ENCODE measurements at places on chromosomes 16 and 17. TPM values are rescaled to one million over a fixed set of nuclear protein-coding genes. Genes with fewer than 3 reads are reported as not detected.
A peak's percentile ranks its signal among the peaks of the same experiment; 100 is the strongest.

Gene RSPRY1
- 35.2 TPM for total RNA-seq

DNA sequence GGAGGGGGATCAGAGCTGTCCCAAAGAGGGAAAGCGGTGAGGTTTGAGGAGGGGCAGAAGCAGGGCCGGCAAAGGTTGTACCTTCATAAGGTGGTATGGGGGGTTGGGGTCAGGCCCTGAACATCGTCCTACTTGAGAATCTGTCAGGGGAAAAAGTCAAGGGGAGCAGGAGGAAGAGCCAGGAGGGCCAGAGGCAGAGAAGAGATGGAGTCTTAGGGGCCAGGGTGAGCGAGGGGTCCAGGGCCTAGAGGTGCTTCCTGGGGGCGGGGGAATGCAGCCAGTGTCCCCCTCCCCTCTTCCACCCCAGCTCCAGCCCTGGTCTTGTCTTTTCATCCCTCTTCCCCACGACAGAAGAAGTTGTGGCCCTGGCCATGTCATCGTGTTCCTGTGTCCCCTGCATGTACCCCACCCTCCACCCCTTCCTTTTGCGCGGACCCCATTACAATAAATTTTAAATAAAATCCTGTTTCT lies 1.3 kb upstream of the PRRT2 start:
- peaks cover 34% of the 10 kb centered on the region for H3K4me1 ChIP-seq
- no peak overlapping the region for H3K4me3 ChIP-seq
- peak overlapping the region; percentile 62 for H3K27ac ChIP-seq

Gene SMTNL2
- 0.67 TPM for total RNA-seq

GRCh38 chr16:12688951-12689850 lies 114.5 kb downstream of the CPPED1 start:
- H3K4me1 ChIP-seq, result no peaks in the 10 kb centered on the region
- no peaks in the 10 kb centered on the region for H3K36me3 ChIP-seq
- no peak overlapping the region for H3K27ac ChIP-seq
- no peaks in the 10 kb centered on the region for H3K27me3 ChIP-seq

- DNase-seq, result no peak
- no peak overlapping the region for H3K4me3 ChIP-seq
- H3K27ac ChIP-seq, result no peak overlapping the region
- no peaks in the 10 kb centered on the region for H3K4me1 ChIP-seq
- no peaks in the 10 kb centered on the region for H3K27me3 ChIP-seq
- no peaks in the 10 kb centered on the region for H3K36me3 ChIP-seq
These were observed 21.9 kb downstream of the PLEKHG4 start for GRCh38 chr16:67301080-67301782.

Gene KRT40
- not detected for total RNA-seq

DNA sequence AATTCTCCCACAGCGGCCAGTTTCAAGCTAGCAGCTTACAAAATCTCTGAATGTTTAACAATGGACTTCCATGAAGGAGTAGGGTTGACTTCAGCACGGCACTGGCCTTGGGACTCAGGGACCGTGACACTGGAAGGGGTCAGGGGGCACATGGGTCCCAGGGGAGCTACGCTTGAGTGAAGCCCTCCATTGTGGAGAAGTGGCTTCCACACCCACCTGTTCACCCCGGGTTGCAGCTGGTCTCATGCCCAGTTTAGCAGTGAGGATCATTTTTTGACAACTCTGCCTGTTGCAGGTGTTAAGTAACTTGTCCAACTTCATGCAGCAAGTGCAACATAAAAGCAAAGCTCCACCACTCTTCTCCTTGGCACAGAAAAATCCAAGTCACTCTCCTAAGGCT lies 510.2 kb downstream of the CDH13 start:
- H3K27me3 ChIP-seq, result no peaks in the 10 kb centered on the region
- H3K4me3 ChIP-seq, result no peak overlapping the region
- DNase-seq, result no peak

DNA sequence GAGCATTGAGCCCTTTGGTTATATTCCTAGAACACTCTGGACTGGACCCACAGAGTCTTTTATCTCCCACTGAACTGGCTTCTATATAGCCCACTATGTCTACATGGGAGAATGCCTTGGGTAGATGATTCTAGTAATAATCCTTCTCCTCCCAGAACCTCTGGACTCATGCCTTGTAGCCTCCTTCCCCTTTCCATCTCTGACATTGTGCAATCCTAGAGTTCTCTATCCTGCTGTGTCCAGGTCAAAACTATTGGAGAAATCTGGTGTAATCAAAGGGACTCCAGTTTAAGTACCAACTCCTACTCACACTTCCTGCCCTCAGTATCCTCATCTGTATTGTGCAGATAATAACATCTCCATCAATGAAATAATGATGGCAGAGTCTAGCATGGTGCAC lies 9.1 kb downstream of the RCVRN start:
- no peak for DNase-seq
- no peak overlapping the region for H3K27ac ChIP-seq
- no peaks in the 10 kb centered on the region for H3K4me1 ChIP-seq
- no peak overlapping the region for H3K4me3 ChIP-seq

- H3K4me3 ChIP-seq, result no peak overlapping the region
- no peaks in the 10 kb centered on the region for H3K4me1 ChIP-seq
- H3K27ac ChIP-seq, result peak overlapping the region; percentile 89
- no peaks in the 10 kb centered on the region for H3K36me3 ChIP-seq
These were observed 26.3 kb downstream of the NFE2L1 start for GRCh38 chr17:48074322-48075081.

Gene CHP2
- total RNA-seq, result not detected

- no peaks in the 10 kb centered on the region for H3K27me3 ChIP-seq
- no peaks in the 10 kb centered on the region for H3K36me3 ChIP-seq
- no peak for DNase-seq
These were observed 83.9 kb downstream of the YPEL2 start for GRCh38 chr17:59415397-59415796.

Gene KRT36
- total RNA-seq, result not detected

GRCh38 chr17:9905902-9906301 lies 831 bp upstream of the RCVRN start:
- DNase-seq, result no peak
- no peak overlapping the region for H3K4me3 ChIP-seq
- H3K27ac ChIP-seq, result no peak overlapping the region
- H3K27me3 ChIP-seq, result no peaks in the 10 kb centered on the region
- no peaks in the 10 kb centered on the region for H3K4me1 ChIP-seq

DNA sequence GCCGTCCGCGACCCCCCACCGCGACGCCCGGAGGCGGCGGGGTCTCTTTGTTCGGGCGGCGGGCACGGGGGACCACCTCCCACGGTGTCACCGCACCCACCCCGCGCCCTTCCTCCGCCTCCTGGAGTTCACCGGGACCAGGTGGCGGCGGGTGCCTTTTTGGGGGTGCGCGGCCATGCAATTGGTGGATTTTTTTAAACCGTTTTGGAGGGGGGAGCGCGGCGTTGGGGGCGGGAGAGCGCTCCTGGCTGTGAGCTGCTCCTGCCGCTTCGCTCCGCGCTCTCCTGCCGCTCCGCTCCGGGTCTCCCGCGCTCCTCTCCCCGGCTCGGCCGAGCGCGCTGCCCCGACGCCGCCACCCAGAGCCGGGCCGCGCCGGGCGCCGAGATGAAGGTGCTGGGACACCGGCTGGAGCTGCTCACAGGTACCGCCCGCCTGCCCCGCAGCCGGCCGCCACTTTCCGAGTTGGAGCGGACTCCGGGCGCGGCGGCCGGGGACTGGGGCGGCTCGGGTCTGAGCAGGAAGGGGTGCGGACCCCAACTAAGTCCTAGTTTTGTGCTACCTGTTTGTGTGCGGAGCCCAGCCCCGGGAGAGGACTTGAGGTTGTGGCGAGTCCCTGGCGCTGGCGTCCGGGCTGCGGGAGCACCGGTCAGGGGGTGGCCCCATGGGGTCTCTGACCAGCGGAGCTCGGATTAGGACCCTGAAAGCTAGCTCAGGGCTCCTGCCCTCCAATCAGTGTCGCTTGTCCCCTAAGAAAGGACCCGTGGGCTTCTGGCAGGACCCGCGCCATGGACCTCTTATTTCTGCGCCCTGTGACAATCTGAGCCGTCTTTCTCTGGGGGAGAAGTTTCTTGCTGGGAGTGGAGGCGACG lies 35.7 kb upstream of the NDRG4 start:
- peaks cover 22% of the 10 kb centered on the region for H3K4me1 ChIP-seq
- H3K4me3 ChIP-seq, result peak overlapping the region; percentile 80
- H3K27me3 ChIP-seq, result peaks cover 2% of the 10 kb centered on the region
- DNase-seq, result peak; percentile 55
- no peaks in the 10 kb centered on the region for H3K36me3 ChIP-seq

DNA sequence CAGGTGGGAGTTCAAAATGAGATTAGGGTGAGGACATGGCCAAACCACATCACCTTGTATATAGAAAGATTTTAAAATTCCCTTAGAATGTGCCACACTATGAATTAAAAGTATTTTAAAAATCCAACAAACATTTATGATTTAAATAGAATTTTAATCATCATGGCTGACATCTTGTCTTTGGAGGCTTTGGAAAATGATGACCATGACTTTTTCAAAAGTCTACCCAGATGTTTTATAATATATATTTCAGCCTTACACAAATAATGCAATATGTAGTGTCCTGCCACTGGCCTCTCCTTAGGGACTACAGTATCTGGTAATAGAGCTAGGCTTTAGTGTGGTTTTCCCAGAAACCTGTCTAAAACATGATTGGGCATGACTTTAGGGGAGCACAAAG lies 1353.4 kb upstream of the GOT2 start:
- no peak for DNase-seq
- no peaks in the 10 kb centered on the region for H3K36me3 ChIP-seq
- H3K4me3 ChIP-seq, result no peak overlapping the region

Gene CCL4L2
- total RNA-seq, result 0.95 TPM

DNA sequence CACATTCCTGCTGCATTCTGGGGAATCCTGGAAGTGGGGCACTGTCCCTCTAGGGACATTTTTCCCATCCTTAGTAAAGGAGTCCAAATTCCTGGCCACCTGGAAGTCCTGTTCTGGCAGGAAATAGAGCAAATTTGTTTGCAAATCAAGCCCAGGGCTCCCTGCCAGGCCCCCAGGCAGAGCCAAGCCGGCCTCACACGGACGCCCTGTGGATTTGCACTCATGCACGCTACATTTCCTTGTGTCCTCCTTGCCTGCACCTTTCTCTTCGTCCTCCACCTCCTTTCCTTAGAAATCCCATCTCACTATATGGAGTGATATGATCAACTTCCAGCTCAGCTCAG lies 7.0 kb upstream of the CALB2 start:
- H3K27me3 ChIP-seq, result no peaks in the 10 kb centered on the region
- no peak overlapping the region for H3K27ac ChIP-seq
- no peaks in the 10 kb centered on the region for H3K4me1 ChIP-seq
- H3K36me3 ChIP-seq, result no peaks in the 10 kb centered on the region
- H3K4me3 ChIP-seq, result no peak overlapping the region
- DNase-seq, result no peak

GRCh38 chr16:80105160-80105559 lies 435.6 kb upstream of the DYNLRB2 start:
- no peak overlapping the region for H3K27ac ChIP-seq
- no peak overlapping the region for H3K4me3 ChIP-seq
- H3K36me3 ChIP-seq, result no peaks in the 10 kb centered on the region
- H3K4me1 ChIP-seq, result no peaks in the 10 kb centered on the region

Gene MYH8
- not detected for total RNA-seq

Gene PDILT
- total RNA-seq, result not detected

Gene HCRT
- total RNA-seq, result not detected

Gene OTOA
- 0.18 TPM for total RNA-seq

GRCh38 chr17:41863074-41863848 lies 2.0 kb downstream of the KLHL11 start:
- H3K4me3 ChIP-seq, result peak overlapping the region; percentile 76
- peaks cover 38% of the 10 kb centered on the region for H3K4me1 ChIP-seq
- H3K36me3 ChIP-seq, result peaks cover 11% of the 10 kb centered on the region
- H3K27me3 ChIP-seq, result no peaks in the 10 kb centered on the region
- no peak overlapping the region for H3K27ac ChIP-seq
- no peak for DNase-seq

DNA sequence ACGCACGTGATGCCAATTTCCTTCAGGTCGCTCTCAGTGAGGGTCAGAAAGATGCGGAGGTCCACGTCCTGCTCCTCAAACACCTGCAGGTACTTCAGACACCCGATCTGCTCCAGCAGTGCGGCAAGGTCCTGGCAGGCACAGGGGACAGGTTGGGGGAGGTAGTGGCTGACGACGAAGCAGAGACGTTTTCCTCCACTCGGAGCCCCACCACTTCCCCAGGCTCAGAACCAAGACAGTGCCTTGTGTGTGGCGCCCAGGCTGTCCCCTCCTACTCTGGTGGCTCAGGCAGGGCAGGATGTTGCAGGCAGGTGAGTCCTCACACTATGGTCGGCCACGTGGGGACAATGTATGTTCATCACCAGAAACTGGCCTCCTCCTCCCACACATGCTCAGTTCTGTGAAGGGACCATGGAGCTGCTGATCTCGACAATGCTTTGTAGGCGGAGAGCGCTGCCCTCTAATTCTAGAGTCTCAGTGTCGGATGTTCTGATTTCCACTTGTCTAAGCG lies 5.7 kb downstream of the NUDT16L1 start:
- H3K36me3 ChIP-seq, result peaks cover 88% of the 10 kb centered on the region
- H3K4me1 ChIP-seq, result peaks cover 31% of the 10 kb centered on the region
- no peak for DNase-seq

Gene KRTAP1-5
- total RNA-seq, result not detected

GRCh38 chr17:9123594-9124553 lies 102.6 kb downstream of the NTN1 start:
- H3K27ac ChIP-seq, result no peak overlapping the region
- no peaks in the 10 kb centered on the region for H3K27me3 ChIP-seq
- no peak for DNase-seq
- H3K4me3 ChIP-seq, result no peak overlapping the region
- H3K4me1 ChIP-seq, result no peaks in the 10 kb centered on the region

Gene TEDC2
- total RNA-seq, result 8.2 TPM

DNA sequence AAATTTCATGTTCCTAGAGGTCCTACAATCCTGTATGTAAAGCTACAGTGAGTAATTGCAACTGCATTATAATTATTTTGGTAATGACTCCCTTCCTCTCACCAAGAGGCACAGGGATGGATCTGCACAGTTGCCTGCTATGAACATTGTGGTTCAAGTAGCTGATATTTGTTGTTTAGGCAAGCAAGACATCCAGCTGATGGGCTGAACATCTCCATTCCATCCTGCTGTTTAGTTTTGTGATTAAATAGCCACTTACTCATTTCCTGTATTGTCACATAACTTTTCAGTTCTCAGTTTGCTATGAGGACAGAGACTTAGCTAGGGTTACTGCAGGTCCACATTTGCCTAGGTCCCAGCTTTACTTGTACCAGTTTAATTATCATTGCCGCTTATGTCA lies 181.2 kb upstream of the TBX2 start:
- no peak for DNase-seq
- no peak overlapping the region for H3K27ac ChIP-seq
- no peaks in the 10 kb centered on the region for H3K4me1 ChIP-seq
- H3K4me3 ChIP-seq, result no peak overlapping the region
- no peaks in the 10 kb centered on the region for H3K36me3 ChIP-seq
- H3K27me3 ChIP-seq, result no peaks in the 10 kb centered on the region

GRCh38 chr17:77437017-77437416 lies 296.2 kb downstream of the SEC14L1 start:
- no peak overlapping the region for H3K27ac ChIP-seq
- H3K4me1 ChIP-seq, result peaks cover 65% of the 10 kb centered on the region
- no peak for DNase-seq
- H3K4me3 ChIP-seq, result no peak overlapping the region

Gene KRTAP4-5
- total RNA-seq, result not detected

Gene ZNF19
- 6.8 TPM for total RNA-seq

Gene UTS2R
- not detected for total RNA-seq

Gene PIMREG
- 2.4 TPM for total RNA-seq

- H3K27me3 ChIP-seq, result no peaks in the 10 kb centered on the region
- H3K4me3 ChIP-seq, result no peak overlapping the region
- no peaks in the 10 kb centered on the region for H3K36me3 ChIP-seq
- no peaks in the 10 kb centered on the region for H3K4me1 ChIP-seq
These were observed 127.7 kb downstream of the GAS7 start for GRCh38 chr17:10070690-10071089.

- peak; percentile 37 for DNase-seq
- H3K4me1 ChIP-seq, result peaks cover 17% of the 10 kb centered on the region
- H3K36me3 ChIP-seq, result peaks cover 11% of the 10 kb centered on the region
- H3K27ac ChIP-seq, result peak within 1 kb of the TSS; percentile 64
- peak within 1 kb of the TSS; percentile 89 for H3K4me3 ChIP-seq
These were observed at the start of gene RPUSD1 for GRCh38 chr16:787978-788398. Gene RPUSD1 (minus strand): TSS chr16:788381. CDS start chr16:787737, 644 bp downstream.

Gene ERCC4
- total RNA-seq, result 25.1 TPM

All from adrenal gland (tissue), 19 donors.